ENCODE measurements at places on chromosomes 5 and 9.

DNA sequence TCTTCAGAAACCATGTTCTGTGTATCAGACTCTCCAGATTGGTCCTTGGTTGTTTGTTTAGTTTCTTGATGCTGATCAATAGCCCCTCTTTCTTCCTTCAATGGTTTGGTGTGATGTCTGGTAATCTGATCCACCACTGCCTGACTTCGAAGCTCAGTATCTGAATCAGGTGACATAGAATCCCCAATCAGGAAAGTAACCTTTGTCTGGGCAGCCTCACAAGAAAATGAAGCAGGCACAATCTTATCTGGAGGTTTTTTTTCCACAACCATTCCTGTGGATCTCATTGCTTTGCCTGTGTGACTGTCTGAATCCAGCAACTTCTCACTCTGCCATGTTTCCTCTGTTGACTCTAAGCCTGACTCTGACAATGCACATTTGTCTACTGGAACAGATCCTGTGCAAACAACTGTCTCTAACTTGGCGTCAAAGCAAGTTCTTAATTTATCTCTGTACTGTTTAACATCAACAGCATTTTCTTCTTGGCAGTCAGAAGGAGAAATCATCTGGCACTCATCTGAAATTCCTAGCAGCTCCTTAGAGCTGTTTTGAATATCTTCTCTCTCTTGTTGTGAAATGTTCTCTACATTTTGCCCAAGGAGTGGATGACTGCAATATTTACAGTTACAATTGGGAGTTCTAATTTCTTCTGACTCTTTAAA, 37.1 kb upstream of the RAPGEF6 start:
- DNase-seq, result no peak

GRCh38 chr5:10485142-10485795, 43.6 kb downstream of the ROPN1L start:
- DNase-seq, result no peak

- no peak for DNase-seq
Observed at GRCh38 chr5:124546643-124547042, 199.8 kb downstream of the ZNF608 start.

- DNase-seq, result no peak
Observed at GRCh38 chr5:1176473-1177391, 24.7 kb upstream of the SLC6A19 start.

- no peak for DNase-seq
Observed at GRCh38 chr5:148202531-148203203, at the start of gene SPINK6. TSS of gene SPINK6 (plus strand) at chr5:148203042. CDS start at chr5:148203097, 55 bp downstream.

- no peak for DNase-seq
Observed at GRCh38 chr5:174721530-174722432, 2.6 kb upstream of the MSX2 start.

DNA sequence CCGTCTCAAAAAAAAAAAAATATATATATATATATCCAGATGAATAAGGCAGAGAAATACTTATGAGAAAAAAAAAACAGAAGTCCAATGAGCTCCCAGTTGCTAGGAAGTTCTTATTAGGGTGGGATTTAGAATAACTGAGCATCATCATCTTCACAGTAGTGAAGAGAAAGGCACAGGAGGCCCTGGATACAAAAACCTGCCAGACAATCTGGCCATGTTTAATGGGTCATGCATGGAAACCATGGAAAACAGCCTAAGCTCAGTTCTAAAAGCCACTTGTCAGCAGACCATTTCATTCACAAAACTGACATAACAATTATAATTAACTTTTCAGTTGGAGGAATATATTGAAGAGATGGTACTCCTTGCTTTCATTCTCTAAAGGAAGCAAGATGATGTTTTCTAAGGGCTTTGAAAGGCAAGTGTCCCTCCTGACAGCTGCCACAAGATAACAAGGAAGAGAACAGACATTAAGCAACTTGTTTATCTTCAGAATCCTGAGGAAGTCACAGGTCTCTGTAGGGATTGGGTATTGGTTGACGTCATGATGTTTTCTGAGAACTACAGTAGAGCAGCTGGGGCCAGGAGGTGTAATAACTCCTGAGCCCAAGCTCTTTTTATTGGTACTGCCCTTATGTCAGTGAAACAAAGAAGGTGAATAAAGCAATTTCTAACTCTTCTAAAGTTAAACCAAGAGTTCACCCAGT, 463.1 kb downstream of the DMAC1 start:
- DNase-seq, result no peak

- no peak for DNase-seq
Observed at GRCh38 chr9:137899551-137900360, 22.2 kb downstream of the CACNA1B start.

- DNase-seq, result peak; percentile 82
Observed at GRCh38 chr5:132099076-132099748, 25.6 kb downstream of the CSF2 start.

DNA sequence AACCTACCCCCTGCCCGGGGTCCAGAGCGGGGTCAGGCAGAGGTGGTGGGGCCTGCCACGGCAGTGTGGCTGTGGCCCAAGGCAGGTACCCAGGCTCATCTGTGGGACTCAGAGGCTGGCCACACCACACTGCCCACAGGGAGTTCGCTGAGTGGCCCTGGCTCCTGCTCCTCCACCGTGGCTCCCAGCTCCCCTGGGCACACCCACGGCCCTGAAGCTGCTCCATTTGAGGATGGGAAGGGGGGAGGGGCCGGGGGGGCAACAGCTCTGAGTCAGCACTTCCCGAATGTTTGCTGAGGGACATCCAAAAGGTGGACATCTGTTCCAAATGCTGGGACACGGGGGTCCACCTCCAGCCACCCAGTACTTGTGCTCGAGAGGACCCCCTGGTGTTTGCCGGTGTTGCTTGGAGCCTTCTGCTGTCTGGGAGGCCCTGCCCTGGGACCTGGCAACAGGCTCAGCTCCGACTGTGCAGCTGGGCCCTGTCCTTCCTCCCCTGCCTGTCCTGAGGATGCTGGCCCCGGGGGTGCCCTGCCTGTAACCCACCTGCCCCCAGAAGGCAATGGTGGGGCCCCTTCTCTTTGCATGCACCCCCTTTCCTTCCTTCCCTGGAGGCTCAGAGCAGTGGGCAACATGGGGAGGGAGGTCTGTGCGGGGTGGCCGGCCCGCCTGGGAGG, 2.5 kb upstream of the NRARP start:
- no peak for DNase-seq

DNA sequence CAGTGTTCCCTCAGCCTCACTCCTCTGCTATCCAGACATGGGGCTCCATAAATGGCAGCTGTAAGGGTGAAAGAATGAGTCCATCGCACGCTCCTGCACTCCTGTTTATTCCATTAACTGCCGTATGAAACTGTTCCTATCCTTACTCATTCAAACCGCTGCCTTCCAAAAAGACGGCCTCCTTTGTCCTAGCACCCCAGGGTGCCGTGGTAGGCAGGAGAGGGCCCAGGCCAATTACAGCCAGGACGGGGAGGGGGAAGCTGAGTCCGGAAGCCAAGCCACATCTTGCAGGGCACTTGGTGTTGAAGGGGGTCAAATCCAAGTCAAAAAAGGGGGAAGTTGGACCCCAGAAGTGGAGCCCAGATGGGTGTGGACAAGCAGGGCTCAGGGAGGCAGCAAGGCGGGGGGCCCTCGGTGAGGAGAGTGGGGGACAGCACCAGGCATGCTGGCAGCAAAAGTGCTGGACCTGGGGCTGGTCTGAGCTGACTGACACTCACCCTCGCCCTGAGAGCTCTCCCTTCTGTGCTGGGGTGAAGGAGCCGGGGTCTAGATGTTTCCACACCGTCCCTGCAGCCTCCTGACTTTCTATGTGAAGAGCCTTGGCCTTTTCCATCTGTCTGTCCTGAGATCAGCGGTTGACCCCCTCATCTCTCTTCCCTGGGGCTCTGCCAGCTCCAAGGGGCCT, 63.3 kb downstream of the COL23A1 start:
- no peak for DNase-seq

DNA sequence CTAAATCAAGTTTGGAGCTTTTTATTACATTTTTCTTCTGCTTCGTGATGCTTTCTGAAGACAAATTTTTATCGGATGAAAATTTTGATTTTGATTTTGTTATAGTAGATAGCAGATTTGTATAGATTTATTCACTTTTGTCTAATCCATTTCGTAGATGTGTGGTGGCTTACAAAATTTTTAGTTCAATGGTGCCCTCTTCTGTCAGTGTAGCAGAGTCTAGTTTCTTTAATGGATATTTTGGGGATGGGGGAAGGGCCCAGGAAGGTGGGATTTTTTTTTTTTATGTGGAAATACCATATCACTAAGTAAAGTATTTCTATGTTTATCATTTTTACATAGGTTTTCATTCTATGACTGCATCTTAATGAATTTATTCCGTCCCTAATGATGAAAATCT, 259.9 kb upstream of the TARS1 start:
- DNase-seq, result no peak

DNA sequence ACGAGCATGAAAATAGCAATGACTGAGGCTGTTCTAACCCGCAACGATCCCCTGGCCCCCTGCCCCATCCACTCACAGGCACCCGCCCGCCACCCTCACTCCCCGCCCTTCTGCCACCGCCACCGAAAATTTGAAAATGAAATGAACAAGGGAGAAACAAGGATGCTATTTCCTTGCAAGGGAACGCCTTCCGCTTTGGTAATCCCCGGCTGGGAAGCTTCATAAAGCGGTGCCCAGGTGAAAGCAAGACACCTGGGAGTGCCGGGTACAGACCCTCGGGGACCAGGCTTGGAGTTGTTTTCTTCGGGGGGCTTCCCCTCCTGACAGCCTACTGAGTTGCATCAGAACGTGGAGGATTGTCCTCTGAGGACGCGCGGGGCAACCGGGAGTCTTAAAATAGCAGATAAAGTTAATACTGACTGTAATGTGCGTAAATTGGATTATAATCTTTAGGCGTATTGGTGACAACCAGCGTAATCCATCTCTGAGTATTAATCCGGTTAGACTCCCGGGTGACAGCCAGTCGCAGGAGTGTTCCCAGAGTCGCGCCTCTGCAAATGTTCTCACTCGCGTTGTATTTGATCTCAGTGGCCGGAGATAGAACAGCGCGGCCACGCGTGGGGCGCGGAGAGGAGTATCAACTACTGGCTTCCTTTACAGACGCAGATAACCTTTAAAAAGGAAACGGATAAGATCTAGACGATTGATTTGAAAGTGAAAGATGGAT, 885 bp upstream of the MLLT3 start:
- no peak for DNase-seq

- DNase-seq, result no peak
Observed at GRCh38 chr5:119168401-119168800, 97.5 kb downstream of the DMXL1 start.

DNA sequence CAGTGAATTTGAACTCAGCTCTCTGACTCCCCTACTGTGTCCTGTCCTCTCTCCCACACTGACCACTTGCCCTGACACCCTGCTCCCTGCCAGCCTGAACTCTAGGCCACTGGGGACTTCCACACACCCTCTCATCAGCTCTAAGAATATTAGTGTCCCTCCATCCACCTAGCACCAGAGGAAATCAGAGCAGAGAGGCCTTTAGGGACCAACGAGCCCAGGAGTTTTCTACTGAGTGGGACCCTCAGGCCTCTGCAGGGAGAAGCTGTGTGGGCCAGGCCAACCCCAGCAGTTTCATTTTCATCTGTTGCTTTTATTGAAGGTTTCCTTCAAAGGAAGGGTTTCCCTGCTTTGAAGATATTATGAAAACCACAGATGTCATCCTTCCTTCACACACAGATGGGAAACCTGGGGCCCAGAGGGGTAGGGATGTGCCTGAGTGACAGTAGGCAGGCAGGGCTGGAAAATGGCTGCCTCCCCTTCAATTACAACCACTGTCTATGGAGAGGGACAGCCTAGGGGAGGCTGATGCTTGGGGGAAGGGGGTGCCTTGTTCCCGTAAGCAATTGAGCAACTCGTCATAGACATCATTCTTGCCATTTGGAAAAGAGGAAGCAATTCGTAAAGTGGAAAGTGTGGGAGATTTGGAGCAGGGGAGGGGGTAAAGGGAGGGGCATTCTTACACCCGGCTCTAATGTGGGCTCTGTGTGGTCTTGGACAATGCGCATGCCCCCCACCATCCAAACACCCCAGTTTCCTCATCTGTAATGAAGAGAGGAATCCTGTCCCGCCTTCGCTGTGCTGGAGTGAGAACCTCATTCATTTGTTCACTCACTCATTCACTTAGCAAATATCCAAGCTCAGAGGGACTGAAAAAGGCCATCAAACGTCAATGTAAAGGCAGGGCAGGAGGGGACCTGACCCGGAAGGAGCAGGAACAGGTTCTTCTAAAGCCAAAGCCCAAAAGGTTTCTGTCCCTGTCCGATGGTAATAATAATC, 3.9 kb downstream of the GLIPR2 start:
- no peak for DNase-seq

DNA sequence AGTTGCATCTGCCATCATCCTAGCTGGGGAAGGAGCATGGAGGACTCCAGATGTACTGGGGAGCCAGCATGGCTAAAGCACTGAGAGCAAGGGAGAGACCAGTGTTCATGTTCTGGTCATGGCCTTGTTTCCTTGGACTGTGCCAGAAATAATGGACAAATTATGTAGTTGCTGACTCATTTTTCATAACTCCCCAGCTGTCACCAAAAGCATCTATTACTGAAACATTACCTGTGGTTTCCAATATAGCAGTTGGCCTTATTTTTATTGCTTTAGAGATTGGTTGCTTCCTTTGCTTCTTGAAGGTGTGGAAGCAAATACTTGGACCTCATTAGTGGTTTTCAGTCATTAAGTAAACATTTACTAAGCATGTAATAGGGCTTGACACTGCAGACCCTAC, 11.3 kb downstream of the RALGPS1 start:
- no peak for DNase-seq
